Stimulated activated CD8-positive, alpha-beta memory T cell treated with anti-CD3 and anti-CD28 coated beads, Interleukin-7, amount 100 ng/mL, for 1 hour (primary cell): ENCODE measurements at places on chromosomes 4 and X.

DNA sequence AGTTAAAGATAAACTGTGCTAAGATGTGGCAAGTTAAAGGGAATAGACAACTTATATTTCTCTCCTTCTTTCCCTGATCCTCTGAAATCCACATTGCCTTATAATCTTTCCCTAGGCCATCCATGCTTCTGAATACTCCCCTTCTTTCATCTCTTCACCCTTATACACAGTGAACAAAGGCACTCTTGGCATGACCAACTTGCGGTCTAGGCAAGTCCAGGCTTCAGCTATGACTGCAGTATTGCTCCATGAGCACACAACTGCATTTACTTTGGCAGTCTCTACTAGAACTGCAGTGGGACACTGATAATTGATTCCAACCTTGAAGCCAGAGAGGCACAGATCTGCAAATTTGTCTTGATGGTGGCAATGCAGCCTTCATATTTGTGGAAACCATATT lies 24.2 kb upstream of the UBA6 start:
- DNase-seq: no peak

- no peak for DNase-seq
These were observed 480.0 kb downstream of the NLGN4X start for GRCh38 chrX:5748586-5749150.

DNA sequence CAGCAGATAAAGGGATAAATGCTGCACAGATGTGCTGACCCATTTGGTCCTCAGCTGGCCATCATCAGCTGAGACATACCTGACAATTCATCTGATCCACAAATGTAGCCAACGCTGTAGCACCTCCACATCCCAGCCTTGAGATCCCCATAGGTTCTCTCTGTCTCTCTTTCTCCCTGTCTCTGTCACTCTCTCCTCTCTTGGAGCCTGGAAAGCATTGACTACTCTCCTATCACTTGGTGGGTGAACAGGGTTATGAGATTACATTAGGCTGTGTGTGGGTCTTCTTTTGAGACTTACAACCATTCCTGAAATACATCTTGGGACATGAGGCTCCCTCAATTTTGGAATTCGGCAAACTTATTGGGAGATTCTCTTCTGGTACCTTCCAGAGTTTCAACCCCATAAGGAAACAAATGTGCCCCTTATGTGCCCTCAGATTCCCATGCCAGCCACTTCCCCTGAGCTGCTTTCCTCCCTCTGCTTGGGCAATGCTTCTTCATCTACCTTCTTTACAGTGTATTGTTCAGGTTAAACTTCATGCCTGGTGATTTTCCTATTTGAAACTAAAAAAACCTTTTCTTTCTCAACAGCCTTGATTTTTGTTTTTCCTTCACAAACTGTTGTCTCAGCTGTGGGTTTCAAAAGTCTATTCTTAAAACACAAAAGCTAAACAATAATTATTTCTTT lies 29.1 kb upstream of the FGF2 start:
- no peak for DNase-seq

- DNase-seq: no peak
These were observed 44.5 kb upstream of the BLTP1 start for GRCh38 chr4:122107680-122108079.

GRCh38 chr4:109996526-109996925 lies 83.8 kb downstream of the EGF start:
- no peak for DNase-seq

GRCh38 chrX:316351-317325 lies 2.0 kb downstream of the GTPBP6 start:
- DNase-seq: no peak

DNA sequence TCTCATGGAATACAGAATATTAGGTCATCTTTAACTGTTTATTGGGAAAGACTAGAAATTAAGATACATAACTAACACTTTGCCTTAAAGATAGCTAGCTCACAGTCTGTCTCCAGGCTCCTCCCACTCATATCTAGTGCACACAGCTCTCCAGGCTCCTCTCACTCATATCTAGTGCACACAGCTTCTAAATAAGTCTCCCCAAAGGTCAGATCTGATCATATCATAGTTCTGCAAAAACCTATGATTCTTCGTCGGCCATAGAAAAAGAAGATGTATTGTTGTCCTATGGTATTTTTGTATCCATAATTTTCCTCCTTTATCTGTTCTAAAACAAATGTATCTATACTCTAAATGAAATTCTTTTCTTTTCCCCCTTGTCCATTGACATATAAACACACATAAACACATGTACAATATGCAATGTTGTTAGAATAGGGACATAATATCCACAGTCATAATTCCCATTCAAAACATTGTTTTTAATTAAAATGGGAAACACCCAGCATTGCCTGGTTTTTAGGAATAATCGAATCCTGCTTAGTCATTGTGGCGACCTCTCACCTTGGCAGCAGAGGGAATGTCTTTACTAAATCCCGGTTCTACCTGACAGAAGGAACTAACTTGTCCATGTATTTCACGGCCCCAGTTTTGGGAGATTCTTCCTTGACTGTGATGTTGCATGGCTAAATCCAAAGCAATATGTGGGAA lies 1282.0 kb downstream of the PCDH7 start:
- DNase-seq: no peak

DNA sequence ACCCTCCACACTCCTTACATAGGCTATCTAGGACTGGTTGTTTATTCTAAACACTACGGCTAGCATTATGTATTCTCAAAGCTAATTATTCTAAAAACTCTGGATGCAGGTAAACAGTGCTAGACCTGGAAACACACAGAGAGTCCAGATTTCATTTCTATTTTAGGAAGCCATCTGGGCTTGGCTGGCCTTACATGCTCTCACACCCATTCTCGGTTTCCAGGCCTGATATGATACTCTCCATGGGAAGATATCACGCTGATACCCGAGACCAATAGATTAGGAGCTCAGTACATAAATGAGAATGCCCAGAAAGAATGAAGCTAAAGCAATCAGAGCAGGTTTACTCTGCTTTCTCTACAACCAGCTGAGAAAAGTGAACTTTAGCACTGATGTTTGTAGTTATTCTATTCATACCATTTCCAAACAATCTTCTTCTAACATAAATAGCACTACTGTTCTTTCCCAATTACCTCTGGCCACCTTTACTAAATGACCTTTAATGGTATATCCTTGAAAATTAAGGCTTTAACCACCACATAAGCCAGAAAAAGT lies 973.3 kb downstream of the PCDH18 start:
- no peak for DNase-seq

DNA sequence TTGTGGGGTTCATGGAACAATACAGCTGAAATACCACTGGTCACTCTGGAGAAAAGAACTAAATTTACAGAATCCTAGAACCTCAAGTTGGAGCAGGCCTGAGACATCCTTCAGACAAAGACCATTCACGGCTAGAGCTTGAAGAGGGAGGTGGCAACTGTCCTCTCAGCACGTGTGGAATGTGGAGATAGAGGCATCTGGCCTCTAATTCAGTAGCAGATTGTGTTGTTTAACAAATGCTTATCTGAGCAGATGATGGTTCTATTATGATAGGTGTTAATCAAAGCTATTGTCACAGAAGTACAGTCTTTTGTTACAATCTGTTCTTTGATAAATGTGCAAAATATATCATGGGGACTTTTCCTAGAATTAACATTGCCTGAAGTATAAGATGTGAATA lies 121.7 kb upstream of the KCNIP4 start:
- no peak for DNase-seq

- DNase-seq: peak; percentile 5
These were observed 154.5 kb upstream of the SLC4A4 start for GRCh38 chr4:71184195-71184781.

GRCh38 chr4:165393051-165393450 lies 14.2 kb downstream of the CPE start:
- no peak for DNase-seq
